Cardiac fibroblast (primary cell): ENCODE measurements at places on chromosomes 13 and 19.

- DNase-seq = no peak
Observed at GRCh38 chr13:58160980-58161379, 529.4 kb downstream of the PCDH17 start.

DNA sequence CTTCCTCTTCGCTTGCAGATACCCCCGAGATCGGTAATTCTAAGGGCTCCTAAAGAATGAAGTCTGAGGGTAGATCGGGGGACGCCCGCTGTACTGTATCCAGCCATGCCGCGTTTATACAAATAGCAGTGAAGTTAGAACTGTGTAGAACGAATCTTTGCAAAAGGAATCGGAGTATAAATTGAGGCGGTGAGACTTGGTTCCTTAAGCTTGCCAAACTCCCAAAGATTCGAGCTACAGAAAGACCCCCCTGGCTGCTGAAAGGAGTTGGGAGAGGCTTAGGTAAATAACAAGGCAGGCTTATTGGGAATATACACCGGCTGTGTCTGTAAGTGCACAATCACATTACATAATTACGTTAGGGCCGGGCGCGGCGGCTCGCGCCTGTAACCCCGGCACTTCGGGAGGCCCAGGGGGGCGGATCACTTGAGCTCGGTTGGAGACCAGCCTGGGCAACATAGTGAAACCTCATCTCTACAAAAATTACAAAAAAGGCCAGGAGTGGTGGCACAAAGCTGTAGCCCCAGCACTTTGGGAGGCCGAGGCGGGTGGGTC is 12.2 kb downstream of the TMEM160 start:
- no peak for DNase-seq

- DNase-seq = peak; percentile 20
Observed at GRCh38 chr13:44620057-44620456, 43.9 kb upstream of the TSC22D1 start.

DNA sequence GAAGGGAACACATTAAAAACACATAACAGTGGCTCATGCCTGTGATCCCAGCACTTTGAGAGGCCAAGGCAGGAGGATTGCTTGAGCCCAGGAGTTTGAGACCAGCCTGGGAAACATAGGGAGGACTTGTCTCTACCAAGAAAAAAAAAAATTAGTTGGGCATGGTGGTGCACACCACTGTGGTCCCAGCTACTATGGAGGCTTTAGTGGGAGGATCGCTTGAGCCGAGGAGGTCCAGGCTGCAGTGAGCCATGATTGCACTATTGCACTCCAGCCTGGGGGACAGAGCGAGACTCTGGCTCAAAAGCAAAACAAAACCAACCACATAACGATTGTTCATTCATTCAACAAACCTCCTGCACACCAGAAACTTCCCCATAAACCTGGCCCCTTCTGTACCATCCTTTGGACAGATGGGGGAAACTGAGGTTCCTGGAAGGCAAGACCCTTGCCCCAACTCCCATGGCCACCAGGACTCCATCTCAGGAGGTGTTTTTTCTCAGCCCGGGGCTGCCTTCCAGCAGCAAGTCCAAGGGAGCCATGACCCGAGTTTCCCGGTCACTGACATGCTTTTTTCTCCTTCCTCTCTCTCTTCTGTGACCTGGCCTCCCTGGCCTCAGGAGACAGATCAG is 4.3 kb downstream of the FOSB start:
- DNase-seq = no peak

- DNase-seq = peak; percentile 53
Observed at GRCh38 chr19:43450545-43450997, 14.8 kb downstream of the LYPD3 start.

GRCh38 chr19:16861011-16861410 is 27.8 kb upstream of the F2RL3 start:
- DNase-seq = no peak

DNA sequence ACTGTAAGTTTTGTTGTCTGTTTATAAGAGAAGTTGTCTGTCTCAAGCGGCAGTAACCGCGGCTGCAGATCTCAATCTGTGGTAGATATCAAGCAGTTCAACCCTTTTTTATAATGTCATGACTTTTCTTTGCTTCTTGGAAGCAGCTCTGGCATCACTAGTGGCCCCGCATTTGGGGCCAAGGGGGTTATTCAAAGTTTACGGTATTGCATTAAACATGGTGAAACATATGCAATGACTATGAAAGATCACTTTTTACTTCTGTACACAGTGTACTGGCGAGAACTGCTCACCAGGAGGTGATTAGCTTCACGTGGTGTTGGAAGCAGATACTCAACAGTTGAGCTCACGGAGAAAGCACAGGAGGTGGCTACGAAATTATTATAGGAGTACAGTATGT is 4.6 kb upstream of the FFAR3 start:
- DNase-seq = peak; percentile 53

DNA sequence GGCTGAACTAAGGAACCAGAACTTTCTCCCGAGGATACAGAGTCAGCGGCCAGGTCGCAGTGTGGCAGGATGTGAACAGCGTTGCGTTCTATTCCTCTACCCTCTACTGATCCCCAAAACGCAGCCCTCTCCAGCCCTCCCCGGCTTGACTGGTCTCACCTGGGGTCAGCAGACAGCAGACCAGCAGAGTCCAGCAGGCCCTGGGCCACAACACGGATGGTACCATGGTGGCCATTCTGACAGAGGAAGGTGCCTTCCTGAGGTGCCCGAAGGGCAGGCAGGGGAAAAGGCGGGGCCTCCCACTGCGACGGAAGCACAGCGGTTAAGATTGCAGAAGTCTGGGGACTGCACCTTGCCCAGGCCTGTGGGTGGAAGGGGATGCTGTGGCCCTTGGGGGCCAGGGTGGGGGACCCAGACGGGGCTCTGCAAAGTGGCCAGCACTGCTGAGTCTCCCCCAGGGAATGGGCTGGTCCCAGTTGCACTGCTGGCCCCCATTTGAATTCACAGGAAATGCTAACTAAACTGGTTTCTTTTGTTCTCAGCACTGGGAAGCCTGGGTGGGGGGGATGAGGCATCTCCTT is at the start of gene ICAM3:
Gene ICAM3, minus strand, starts transcription at position 245 of the 581 bp plus-strand sequence. Its CDS starts 10 bp downstream, at position 235.
- DNase-seq = no peak

GRCh38 chr13:21434588-21434987 is 24.5 kb downstream of the ZDHHC20 start:
- DNase-seq = no peak

GRCh38 chr19:32068793-32069192 is 276.6 kb upstream of the ZNF507 start:
- DNase-seq = no peak

DNA sequence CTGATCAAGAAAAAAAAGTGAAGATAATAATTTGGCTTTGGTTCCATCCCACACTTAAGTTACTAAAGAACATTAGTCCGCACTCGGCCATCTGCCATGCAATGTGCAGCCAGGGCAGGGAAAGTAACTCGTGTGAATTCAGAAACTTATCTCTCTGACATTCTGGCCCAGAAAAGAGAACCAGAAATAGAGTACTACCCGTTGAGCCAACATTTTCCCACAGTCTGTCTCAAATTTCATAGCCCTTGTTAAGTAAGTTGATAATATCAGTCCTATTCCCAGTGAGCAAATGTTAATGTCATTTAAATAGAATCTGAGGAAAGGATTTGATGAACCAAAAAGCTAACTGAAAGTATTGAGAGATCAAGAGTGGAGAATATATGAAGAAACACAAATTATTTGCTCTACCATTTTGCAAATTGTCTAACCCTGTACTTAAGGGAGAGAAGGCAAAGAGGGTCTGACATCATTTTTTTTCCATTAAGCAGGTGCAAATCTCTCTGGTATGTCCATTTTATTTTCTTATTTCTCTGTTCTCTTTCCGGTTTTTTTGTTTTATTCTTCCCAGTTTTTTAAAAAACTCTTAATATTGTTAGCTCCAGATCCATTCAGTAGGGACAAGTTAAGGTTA is 156.3 kb downstream of the NDFIP2 start:
- DNase-seq = peak; percentile 90

DNA sequence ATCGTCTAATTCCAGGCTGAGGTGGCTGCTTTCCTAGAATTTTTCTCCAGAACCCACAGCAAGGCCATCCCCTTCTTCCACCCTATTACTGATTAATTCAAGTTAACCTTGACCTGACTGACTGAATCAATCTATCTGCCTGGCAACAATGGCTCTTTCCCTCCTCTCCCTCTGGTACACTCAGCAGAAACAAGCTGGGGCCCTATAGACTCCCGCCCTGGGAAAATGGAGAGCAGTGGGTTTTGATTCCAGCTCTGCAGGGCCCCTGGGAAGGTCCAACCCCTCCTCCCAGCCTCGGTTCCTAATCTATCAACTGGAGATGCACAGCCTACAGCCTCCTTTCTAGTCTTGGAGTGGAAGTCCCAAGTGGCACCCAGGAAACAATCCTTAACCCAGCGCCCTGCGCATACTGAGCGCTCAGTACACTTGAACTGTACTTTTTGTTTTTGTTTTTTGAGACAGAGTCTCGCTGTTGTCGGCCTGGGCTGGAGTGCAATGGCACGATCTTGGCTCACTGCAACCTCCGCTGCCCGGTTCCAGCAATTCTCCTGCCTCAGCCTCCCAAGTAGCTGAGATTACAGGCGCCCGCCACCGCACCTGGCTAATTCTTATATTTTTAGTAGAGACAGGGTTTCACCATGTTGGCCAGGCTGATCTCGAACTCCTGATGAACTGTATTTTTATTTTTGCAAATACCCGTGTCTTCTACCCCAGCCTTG is 5.2 kb upstream of the C3 start:
- no peak for DNase-seq

DNA sequence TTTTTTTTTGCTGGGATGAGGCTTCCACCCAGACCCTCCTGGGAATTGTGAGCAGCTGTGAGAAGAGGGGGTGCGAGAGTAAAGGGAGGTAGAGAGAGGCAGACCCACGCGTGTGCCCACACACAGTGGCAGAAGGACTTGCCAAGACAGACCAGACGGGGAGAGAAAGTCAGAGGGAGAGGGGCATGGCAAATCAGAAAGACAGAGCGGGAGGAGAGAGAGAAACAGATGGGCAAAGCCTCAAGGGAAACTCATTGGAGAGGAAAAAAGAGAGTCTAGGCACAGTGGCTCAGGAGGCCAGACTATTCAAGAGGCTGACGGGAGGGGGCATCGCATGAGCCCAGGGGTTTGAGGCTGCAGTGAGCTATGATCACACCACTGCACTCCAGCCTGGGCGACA is 17.0 kb downstream of the CATSPERG start:
- no peak for DNase-seq

DNA sequence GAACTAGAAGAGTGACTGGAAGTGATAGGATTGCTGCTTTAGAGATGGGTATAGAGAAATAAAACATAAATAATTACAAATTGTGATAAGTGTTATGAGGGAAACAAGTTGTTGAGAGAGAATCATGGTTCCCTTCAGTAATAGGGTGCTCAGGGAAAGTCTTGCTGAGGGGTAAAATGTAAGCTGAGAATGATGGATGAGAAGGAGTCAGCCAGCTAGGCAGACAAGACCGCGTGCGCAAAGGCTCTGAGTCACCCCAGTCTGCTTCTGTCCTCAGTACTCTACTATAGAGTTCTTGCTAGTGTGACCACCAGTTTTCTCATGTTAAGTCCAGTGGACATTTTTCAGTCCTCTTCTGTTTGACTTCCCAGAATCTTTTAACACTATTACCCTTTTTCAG is 39.5 kb downstream of the PCCA start:
- DNase-seq = peak; percentile 29

GRCh38 chr13:107209824-107210722 is 642.1 kb upstream of the ARGLU1 start:
- peak; percentile 51 for DNase-seq

DNA sequence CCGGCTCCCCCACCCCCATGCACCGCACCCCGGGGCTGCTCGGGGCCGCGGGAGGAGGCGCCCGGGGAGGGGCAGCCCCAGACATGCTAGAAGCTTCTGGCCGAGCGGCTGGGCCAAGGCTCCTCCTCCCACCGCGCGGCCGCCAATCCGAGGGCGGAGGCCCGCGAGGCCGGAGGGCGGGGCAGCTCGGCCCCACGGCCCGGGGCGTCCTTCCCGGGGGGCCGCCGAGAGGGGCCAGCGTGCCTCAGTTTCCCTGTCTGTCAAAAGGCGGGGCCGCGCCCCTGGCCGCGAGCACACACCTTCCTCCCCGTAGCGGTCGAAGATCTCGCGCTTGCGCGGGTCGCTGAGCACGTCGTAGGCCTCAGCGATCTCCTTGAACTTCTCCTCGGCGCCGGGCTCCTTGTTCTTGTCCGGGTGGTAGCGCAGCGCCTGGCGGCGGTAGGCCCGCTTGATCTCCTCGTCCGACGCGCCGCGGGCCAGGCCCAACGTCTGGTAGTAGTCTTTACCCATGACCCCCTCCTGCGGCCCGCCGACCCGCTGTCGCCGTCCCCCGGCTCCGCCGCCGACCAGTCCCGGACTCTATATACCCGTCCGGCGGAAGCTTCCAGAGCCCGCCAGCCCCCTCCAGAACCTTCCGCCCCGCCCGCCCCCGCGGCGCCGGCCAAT is at the start of gene DNAJB1:
Gene DNAJB1, minus strand, starts transcription at position 558 of the 666 bp plus-strand sequence. Its CDS starts 48 bp downstream, at position 510.
- peak; percentile 73 for DNase-seq

- no peak for DNase-seq
Observed at GRCh38 chr19:17869114-17869608, 2.6 kb upstream of the SLC5A5 start.

- DNase-seq = no peak
Observed at GRCh38 chr13:101572456-101572855, 120.0 kb downstream of the ITGBL1 start.

- peak; percentile 39 for DNase-seq
Observed at GRCh38 chr13:66915596-66916185, 314.4 kb downstream of the PCDH9 start.

DNA sequence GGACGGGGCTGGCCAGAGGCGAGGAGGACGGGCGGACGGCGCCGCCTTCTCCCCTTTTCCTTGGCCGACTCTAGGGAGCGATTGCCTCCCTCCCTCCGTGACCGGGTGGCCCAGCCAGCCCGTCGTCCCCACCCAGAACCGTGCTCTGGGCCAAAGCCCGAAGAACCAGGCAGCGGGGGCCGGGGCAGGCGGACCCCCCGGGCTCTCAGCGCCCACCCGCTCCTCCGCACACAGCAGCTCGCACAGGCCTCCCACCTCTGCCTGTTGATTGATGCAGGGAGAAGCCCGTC is 9.3 kb upstream of the MARCHF2 start:
- no peak for DNase-seq
